ENCODE measurements at places on chromosomes 7 and 10.

DNA sequence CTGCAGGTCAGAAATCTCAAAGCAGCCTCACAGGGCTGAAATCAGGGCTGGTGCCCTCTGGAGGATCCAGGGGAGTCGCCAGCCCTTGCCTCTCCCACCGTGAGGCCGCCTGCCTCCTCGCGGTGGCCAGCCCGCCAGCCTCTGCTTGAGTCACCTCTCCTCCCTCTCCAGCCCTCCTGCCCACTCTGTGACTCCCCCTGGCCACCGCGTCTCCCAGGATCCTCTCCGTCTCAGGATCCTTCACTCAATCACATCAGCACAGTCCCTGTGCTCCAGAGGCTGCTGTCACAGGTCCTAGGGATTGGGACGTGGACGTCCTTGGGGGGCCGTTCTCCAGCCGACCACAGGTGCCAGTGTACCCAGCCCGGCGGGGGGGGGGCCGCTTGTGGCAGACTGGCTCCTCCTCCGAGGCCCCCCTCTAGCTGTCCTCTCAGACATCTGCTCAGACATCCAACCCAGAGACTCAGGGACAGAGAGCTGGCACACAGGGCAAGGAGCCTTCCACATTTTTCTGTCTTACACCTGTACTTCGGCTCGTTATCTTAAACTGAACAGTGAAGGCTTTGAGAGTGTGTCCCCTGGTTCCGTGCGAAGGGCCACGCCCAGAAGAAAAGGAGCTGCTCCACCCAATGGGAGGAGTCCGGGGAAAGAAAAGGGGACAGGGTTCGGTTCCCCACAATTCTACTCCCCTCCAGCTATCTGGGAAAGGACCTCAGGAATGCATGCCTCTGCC lies 9.4 kb upstream of the PPP2R2D start:
- peak; percentile 64 for DNase-seq

DNA sequence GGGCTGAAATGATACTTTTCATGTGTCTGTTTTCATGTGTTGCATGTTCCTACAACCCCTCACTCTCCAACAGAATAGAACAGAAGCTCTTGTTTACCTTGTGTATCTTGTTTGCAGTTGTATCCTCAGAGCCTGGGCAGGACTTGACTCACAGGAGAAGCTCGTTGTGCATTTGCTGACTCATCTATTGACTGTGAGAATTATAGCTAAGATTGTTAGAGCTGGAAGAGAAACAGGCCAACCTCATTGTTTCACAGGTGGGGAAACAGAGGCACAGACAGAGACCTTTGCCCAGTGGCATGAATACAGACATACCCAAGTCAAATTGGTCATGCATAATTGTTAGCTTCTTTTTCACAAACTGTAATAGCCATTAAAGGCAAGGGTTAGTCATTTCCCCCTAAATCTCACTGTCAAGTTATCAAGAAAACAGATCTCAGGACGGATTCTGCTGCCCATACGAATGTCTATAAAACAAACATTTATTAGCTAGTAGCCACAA lies 4.6 kb upstream of the TSPAN15 start:
- no peak for DNase-seq

DNA sequence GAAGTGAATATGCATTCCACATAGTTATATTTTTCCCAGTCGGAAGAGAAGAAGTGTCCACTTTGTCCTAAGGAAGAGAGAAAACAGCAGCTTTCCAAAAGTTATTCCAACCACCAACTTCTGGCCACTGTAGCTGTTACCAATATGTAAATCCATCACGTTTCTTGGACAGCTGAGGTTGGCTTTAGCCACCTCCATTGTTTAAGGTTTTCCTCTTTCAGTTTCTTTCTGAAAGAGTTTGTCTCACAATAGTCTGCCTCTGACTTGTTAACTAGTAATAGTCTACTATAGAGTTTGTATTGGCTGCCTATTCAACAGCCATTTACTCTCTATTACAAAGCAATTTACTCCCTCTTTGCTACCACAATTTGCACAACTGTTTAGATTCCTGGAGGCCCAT lies 457.6 kb upstream of the LRRN3 start:
- no peak for DNase-seq

- peak; percentile 53 for DNase-seq
Observed at GRCh38 chr7:74656441-74656836, 1.1 kb upstream of the GTF2I start.

GRCh38 chr7:130471974-130472373 lies 19.9 kb upstream of the MEST start:
- DNase-seq: no peak

- DNase-seq: no peak
Observed at GRCh38 chr10:1358860-1359625, 302.9 kb downstream of the WDR37 start.

DNA sequence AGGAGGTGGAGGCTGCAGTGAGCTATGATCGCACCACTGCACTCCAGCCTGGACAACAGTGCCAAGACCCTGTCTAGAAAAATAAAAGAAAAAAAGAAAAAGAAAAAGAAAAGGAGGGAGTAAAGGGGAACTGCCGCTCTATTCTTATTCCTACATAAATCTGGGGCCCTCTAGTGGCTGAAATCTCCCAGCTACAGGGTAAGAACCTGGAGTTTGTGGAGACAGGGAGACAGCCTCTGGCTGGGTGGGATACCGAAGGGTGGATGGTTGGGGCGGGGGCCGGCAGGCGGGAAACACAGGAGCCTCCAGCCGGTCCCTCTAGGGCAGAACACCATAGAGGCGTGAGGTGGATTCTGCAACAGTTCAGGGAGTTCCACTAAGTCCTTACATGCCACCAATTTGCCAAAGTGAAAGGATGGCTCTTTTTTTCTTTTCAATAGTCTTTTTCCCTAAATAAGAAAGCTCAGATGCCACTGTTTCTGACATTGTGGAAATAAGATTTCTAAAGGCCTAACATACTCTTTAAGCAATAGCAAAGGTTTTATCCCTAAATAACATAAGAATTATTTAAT lies 117.3 kb downstream of the SVIL start:
- no peak for DNase-seq

DNA sequence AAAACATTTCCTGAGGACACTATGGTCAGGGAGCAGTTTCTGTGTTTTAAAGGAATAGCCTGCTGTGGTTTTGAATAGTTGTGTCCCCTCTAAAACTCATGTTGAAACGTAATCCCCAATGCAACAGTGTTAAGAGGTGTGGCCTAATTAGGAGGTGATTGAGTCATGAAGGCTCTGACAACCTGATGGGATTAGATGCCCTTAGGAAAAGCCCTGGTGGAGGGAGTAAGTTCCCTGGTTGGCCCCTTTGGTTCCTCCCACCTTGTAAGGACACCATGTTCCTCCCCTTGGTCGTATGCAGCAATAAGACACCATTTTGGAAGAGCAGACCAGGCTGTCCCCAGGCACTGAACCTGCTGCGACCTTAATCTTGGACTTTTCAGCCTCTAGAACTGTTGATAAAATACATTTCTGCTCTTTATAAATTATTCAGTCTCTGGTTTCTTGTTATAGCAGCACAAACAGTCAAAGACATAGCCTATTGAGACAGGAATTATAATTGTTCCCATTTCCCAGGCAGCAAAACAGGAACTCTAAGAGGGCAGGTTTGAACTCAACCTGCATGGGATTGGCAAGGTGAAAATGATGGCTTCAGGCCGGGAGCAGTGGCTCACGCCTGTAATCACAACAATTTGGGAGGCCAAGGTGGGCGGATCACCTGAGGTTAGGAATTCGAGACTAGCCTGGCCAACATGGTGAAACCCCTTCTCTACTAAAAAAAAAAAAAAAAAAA lies 20.5 kb upstream of the TNS3 start:
- no peak for DNase-seq

DNA sequence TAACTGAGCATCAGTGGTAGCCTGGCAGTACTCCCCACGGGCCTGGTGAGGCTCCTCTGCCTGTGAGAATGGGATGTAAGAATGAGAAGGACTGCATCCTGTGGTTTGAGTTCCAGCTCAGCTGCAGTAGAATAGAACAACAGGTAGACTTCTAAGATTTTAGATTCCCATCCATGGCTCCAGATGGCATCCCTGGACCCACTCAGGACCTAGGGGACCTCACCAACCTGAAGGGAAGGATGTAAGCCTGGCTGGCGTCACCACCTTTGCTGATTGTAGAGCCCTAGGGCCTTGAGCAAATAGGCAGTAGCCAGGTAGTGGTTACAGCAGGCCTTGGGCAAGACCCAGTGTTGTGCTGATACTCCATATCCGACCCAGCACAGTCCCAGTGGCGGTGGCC lies 9.6 kb upstream of the AOC1 start:
- no peak for DNase-seq

GRCh38 chr10:113064039-113064438 lies 114.0 kb downstream of the TCF7L2 start:
- no peak for DNase-seq

GRCh38 chr7:50427518-50427917 lies 22.6 kb downstream of the FIGNL1 start:
- DNase-seq: no peak

- DNase-seq: peak; percentile 92
Observed at GRCh38 chr7:69738396-69738951, 140.2 kb downstream of the AUTS2 start.

DNA sequence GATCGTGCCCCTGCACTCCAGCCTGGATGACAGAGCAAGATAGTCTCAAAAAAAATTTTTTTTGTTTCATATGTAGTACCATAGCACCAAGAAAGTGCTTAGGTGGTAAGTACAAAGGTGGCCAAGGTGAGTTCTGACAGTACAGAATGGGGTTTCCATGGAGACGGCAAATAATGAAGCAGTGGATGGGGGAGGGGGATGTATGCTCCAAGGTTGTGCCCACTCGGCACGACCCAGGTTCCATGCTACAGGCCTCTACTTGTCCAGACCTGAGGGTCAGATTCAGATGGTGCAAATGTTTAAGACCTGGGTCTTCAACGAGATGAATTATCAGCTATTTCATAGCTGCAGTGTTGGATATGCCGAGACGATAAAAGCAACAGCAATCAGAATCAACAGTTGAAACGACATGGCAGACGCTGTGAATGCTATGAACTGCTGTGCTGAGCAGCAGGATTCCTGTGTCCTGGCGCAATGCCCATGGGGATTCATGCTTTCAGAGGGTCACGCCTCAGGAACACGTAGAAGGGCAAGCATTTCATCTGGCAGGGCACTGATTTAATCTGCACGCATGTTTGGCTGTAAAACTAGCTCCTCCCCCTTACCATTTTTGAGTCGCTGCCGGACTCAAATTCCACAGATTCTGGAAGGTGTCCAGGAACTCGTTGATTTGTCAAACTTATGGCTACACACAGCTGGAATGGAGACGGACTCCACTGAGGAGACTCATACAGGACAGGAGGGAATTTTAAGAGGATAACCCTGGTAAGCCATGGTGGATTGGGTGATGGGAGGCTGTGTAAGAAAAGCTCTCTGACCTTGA lies 256.5 kb downstream of the FRMD4A start:
- peak; percentile 75 for DNase-seq

GRCh38 chr10:127797339-127797738 lies 60.4 kb downstream of the FOXI2 start:
- no peak for DNase-seq

DNA sequence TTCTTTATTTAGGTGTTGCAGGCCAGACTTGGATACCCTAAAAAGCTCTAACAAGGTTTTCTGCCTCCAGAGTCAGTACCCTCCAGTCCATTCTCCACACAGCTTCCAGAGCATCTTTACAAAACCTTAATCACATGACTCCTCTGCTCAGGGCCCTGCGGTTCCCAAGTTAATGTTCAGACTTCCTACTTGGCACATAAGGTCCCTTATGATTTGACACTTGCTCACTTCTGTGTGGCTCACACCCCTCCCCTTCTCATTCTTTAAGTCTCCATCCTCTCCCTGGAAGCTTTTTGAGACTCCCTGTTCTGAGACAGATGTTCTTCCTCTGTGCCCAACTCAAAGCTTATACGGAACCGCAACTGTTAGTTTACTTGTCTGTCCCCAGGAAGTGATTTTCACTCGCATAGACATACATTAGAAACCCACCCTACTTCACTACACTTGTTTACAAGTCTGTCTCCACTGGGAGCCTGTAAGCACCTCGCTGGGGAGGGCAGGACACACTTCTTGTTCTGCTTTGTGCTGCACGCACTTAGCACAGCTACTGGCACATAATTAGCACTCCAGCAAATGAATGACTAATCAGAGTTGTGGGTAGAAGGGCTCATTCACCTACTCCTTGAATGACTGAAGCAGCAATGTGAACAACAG lies 154.3 kb upstream of the LAMB4 start:
- no peak for DNase-seq

GRCh38 chr7:125644109-125644508 lies 714.5 kb upstream of the POT1 start:
- DNase-seq: peak; percentile 70
